ENCODE measurements at places on chromosomes 1 and 21.

DNA sequence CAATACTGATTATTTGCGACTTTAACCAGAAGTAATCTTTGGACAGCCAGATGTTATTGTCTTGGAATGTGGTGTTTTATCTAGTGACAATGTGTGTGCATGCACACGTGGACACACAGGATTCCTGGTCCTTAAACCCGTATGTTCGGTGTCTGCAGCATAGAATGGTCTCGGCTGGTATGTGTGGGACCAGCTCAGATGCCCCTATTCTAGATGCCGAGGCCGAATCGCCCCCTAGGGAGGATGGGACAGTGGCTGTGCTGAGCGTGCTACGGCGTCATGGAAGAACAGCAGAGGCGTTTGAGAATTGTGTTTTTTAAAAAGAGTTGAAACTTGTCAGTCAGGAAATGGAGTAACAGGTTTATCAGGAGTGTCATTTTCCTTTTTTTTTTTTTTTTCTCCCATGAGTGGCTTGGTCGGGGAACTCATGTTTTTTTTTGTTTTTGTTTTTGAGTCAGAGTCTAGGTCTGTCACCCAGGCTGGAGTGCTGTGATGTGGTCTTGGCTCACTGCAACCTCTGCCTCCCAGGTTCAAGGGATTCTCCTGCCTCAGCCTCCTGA is 30.1 kb downstream of the SKI start:
- DNase-seq: no peak

DNA sequence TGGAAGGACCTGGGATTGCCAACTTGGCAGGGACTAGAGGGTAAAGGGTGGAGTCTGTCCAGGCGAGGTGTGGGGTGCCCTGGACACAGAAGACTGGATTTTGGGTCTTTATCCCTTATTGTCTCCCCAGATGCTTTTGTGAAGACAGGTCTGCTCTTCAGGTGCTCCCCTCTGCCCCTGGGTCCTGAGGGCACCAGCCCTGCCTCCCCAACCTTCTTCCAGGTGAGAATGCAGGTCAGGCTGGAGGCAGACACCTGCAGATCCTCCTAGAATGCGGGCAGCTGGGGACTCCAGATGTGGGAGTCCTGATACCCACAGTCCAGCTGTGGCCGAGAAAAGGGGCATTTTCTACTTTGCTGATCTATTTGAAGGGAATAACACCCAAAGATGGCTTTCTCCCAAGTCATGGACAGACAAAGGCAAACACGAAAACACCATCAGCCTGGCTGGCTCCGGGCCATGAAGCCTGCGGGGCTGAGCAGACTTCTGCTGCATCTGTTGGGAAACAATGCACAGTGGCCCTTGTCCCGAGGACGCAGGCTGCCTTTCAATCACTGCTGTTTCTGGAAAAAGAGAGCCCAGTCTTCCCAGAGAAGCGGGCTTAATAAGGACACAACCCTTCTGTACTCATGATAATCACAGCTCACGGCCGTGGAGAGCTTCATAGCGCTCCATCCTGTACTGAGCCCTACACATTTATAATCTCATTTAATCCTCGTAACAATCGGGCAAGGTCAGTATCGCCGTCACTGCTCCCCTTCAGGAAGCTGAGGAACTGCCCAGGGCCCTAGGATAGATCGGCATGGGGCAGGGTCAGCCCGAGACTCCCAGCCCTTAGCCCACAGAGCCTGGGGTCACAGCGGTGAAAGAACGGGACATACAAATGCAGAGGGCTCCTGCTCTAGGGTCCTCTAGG is 62.0 kb upstream of the ABCG1 start:
- no peak for DNase-seq

DNA sequence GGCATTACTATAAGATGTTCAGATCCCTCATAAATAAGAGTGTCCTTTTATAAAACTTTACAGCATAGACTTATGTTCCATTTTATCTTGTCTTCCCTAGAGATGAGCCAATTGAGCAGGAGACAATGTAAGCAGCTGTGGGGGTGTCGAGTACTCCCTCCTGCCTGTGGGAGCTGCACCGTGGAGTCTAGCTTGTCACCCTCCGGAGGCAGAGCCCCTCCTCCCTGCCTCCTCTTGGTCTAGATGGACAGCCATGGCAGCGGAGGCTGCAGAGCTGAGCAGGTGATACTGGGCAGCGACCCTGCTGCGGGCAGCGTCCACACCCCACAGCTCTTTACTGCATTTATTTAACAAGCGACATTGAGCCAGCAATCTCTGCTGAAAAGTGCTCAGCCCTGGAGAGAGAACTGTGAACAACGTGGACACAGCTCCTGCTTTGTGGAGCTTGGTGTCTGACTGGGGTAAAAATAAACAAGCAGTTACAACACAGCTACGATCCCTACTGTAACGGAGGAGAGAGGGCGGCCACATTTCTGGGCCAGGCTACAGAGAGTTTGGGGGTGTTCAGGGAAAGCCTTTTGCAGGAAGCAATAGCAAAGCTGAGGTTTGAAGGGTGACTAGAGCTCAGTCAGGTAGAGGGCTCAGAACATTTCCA is 12.8 kb upstream of the KIF21B start:
- no peak for DNase-seq

DNA sequence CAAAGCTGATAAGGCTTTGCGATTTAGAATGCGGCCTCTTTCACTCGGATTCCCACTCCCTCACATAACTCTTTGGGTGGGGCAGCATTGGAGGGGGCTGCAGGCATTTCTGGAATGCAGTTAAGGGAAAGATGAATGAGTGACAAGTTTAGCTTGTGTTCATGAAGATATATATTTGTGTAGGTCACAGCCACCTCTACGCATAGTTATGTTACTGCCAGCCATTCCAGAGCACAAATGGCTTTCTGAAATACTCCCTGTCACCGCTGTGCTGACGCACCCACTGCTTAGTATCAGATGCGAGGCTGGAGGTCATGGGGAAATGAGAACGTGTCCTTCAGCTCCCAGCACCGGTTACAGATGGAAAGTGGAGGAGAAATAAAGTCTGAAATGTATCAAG is 54.1 kb upstream of the ATP1A1 start:
- no peak for DNase-seq

DNA sequence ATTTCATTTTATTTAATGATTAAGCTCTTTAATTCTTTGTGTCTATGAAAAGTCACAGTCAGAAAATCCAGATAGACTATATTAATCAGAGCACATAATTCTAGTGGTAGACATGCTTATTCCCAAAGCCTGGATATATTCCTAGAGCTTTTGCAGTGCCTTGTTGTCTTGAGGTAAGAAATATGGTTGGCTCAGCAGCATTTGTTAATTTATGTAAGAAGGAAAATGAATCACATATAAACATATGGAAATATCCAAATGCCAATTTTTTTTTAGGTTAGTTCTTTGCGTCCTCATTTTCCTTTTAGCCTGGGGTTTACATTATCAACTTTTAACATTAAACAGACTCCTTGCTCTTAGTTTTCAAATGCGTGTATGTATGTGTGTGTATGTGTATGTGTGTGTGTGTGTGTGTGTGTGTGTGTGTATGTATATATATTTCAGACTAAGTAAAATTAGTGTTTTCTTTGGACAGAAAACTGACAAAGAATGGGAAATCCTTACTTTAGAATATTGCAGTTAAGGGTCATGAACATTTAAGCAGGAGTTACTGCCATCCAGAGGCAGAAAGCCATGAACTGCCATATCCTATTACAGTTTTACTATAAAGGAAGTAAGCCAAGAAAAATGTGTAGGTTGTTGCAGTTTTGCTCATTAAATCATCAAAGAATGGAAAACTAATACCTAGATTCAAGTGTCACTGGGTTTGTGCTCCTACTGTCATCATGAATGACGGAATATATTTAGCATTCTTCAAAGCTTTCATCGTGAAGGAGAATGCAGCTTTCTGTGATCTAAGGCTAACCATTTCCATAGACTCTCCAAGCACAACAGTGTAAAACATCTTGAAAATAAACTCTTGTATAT is 477.1 kb upstream of the NR5A2 start:
- peak; percentile 31 for DNase-seq

- DNase-seq: no peak
These were observed 53.1 kb upstream of the ZNF648 start for GRCh38 chr1:182114627-182115023.
